ENCODE measurements at places on chromosomes 3 and 15.
A peak's percentile ranks its signal among the peaks of the same experiment; 100 is the strongest.

- DNase-seq = no peak
Observed at GRCh38 chr3:132549890-132550578, 47.0 kb upstream of the ACKR4 start.

DNA sequence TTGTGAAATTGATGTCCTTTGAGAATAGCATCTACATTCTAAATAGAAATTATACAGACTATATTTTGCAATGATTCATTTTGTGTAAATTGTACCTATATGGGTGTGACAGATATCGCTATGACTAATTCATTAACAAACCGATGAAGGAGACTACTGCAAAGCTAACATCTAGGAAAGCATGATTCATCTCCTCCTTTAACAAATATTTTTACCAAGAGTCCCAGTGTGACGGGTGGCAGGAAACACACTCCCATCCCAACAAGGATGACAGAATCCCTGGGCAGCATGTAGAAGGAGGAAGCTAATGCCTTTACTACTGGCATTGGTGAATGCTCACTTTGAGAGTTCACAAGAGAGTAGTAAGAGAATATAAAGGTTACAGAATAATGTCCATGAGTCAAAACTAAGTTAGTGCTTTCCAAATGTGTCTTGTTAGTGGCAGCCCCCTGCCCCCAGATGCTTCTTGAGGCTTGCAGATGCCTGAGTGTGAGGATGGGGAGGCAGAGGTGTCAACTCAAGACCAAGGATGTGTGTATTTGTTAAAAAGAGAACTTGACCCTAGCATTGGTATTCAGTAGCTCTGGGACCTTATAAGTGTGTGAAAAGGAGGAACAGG lies 180.6 kb downstream of the FMN1 start:
- DNase-seq = no peak

GRCh38 chr3:128483657-128484403 lies 9.2 kb downstream of the GATA2 start:
- DNase-seq = no peak

GRCh38 chr3:106130384-106131198 lies 261.8 kb upstream of the CBLB start:
- DNase-seq = no peak

GRCh38 chr15:90609242-90610180 lies 79.8 kb downstream of the CRTC3 start:
- no peak for DNase-seq

GRCh38 chr3:118772547-118773011 lies 262.1 kb downstream of the IGSF11 start:
- no peak for DNase-seq

- no peak for DNase-seq
Observed at GRCh38 chr3:106860182-106860581, 517.1 kb upstream of the CCDC54 start.

DNA sequence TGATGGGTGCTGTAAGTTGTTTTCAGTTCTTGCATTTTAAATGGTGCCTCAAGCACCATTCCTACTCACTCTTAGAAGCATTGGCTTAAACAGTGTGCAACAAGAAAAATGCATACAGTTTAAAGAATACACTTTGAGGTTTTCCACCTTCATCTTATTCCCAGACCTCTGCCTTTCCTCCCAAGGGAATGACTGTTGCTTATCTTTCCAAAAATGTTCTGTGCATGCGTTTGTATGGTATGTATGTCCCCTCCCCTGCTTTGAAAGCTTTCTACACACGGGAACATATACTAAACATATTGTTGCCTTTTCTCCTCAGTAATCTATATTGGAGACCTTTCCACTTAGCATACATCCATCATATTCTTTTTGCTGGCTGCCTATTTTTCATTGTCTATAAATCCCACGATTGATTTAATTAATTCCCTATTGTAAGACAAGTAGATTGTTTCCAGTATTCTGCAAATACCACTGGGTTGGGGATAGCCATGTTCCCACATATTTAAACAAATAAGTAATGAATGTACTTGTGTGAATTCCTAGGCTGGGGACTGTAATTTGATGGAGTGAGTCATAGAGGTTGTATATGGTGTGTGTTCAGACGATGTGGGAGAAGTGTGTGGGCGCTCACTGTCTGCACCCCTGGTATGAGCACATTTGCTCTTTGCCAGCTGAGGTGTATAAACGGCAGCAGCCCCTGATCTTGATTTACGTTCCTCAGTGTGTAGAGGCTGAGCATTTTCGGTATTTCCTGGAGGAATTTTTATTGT lies 5.8 kb downstream of the TRAK1 start:
- no peak for DNase-seq

GRCh38 chr15:99592145-99592791 lies 26.5 kb downstream of the MEF2A start:
- DNase-seq = no peak

GRCh38 chr3:149443545-149443912 lies 31.0 kb upstream of the TM4SF4 start:
- DNase-seq = no peak

- no peak for DNase-seq
Observed at GRCh38 chr3:10994306-10994705, 1.8 kb downstream of the SLC6A1 start.

DNA sequence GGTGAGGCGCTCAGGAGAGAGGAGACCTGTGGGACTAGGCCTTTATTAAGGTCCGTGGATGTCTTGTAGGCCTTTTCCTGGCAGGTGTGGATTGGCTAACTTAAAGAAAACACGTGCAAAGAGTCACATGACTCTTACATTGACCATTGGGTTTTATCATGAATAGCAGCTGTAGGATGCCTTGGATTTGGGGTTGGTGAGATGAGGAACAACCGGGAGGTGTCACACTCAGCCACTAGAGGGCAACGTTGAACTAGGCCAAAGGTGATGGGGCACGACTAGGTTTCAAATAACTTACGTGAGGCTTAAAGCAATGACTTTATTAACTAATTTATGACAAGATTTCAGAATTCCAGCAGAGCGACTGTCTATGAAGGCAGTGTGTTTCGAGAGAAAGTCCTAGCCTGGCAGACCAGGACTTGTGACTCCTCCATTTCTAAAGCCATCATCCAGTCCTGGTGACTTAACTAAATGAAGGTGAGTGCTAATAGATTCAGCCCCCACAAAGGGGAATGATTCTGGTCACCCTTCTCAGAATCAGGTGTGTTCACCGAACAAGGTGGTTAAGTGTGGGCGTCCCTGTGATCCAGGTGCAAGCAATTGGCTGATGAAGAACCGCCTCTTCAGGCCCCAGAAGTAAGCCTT lies 345.6 kb downstream of the MCTP2 start:
- peak; percentile 18 for DNase-seq

DNA sequence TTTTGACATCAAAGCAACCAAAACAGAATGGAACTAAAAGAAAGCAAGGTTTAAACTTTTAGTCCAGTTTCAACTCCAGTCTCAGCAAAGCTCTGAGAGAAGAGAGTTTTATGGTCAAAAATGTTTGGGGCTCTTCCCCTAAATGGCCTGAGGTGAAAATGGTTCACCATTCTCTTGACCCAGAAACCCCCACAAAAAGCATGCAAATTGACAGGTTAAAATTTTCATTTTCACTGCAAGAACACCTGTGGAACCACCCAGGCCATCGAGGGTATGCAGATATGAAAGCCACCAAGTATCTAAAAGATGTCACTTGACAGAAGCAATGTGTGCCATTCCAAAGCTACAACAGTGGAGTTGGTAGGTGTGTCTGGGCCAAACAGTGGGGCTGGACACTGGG lies 195.0 kb downstream of the MAGI1 start:
- DNase-seq = no peak

DNA sequence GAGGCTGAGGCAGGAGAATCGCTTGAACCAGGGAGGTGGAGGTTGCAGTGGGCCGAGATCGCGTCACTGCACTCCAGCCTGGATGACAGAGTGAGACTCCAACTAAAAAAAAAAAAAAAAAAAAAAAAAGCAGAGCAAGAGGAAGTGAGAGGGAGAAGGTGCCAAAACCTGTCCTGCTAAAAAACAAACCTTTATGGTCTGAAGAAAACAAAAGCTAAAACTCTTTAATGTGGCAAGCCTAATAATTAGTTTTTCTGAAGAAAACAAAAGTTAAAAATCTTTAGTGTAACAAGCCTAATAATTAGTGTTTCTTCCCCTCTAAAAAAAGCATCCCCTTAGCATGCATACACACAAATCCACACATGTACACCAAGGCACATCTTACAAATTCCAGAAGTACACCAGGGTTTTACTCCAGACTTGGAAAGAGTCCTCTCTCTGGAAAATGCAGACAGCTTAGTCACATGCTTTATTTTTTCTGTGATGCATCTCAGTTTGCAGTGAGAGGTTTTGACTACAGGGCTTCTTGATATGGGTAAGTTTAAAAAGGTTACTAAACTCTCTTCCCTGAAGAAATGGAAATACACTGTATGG lies 65.9 kb downstream of the HACD2 start:
- DNase-seq = no peak

- DNase-seq = no peak
Observed at GRCh38 chr3:146912241-146913015, 307.3 kb upstream of the PLSCR5 start.

DNA sequence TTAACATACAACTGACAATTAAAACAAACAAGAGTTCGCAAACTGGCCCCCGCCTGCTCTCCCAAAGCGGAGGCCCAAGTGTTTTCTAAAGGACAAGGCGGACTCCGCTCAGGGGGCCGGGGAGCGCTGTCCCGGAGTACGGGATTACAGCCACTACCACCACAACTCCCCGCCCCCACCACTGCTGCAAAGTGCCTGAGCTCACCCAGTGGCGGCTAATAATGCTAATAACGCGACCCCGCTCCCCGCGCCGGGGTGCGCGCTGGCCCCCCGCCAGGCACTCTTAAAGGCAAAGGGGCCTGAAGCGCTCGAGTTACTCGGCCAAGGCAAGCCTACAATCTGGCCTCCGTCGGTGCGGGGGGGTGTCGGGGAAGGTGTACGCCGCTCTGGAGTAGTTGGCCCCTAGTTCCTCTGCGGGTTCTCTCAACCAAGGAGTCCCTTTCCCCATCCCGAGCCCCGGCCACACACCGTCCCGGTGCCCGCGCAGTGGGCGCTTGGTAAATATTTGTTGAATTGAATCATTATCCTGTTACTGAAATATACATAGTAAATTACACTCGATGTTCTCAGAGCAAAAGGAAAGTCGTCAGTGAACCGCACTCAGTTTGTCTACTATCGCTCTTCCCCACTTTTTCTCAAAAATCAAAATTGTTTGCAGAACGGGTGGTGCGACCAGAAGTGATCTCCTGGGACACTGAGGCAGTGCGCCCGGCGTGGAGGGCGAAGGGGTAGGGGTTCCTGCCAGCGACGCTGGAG lies 827 bp downstream of the WNT5A start:
- no peak for DNase-seq

DNA sequence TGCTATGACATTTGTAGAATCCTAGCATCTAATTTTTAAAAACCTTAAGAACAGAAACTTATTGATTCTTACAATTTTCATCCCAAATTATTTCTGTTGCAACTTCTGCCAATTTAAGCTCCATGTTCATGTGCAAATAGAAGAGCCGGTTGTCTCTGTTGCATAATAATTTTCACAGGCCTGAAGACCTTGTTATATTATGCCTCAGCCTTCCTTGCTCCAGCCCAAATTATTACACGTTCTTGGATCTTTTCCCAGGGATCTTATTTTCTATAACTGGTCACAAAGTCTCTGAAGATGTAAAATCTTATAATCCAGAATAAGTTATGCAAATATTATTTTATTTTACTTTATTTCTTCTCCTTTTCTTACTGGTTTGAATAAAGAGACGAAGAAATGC lies 210.7 kb upstream of the DPH6 start:
- DNase-seq = no peak

- DNase-seq = no peak
Observed at GRCh38 chr3:16088496-16088895, 86.0 kb upstream of the GALNT15 start.

DNA sequence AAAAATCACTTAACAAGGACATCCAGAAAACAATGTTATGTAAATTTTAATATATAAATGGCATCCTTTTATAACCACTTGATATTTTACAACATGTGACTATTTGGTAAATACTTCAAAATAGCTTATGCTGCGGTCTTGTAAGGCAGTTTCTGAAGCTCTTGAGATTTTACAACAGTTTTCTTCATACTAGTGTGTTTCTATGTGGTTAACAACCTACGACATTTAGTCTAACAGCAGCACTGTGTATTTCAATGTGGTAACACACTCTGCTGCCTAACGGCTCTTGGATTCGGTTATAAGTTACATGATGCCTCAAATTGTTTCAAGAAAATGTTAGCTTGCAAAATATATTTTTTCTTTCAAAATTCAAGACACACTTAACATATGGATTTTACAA lies 12.9 kb upstream of the MELTF start:
- DNase-seq = no peak

DNA sequence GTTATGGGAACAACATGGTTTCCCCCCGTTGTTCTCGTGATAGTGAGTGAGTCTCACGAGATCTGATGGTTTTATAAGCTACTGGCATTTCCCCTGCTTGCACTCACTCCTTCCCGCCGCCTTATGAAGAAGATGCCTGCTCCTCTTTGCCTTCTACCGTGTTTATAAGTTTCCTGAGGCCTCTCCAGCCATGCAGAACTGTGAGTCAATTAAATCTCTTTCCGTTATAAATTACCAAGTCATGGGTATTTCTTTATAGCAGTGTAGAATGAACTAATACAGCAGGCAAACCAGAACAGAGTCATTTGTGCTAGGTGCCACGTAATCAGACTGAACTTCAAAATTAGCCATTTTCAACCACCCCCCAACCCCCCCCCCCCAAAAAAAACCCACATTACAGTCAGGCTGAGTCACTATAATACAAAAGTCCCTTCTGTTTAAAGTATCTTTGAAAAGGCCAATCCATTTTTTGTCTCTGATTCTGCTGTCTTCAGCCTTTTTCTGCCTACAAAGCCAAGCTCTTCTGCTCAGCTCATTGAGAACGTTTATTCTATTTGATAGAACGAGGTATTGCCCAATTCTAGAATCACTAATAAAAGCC lies 4.1 kb downstream of the OR4F6 start:
- DNase-seq = no peak

DNA sequence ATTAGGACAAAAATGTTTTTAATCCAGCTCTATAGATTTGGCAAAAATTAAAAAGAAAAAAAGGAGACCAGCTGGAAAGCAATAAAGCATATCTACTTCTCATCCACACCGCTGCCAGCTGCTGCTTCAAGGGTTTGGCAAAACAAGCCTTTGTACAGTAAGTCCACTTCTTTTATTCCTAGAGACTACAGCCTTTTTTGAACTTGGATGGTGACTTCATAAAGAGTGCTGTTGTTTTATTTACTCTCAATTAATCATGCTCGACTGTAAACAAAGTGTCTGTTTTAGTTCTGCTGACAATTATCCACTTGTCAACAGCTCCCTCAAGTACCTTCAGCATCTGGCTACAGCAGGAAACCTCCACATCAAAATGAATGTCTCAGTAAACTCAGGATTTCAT lies 12.3 kb upstream of the FOXB1 start:
- no peak for DNase-seq

GRCh38 chr3:15305359-15305844 lies 27.0 kb downstream of the SH3BP5 start:
- DNase-seq = no peak

- no peak for DNase-seq
Observed at GRCh38 chr3:174639406-174639805, 219.7 kb upstream of the NAALADL2 start.

DNA sequence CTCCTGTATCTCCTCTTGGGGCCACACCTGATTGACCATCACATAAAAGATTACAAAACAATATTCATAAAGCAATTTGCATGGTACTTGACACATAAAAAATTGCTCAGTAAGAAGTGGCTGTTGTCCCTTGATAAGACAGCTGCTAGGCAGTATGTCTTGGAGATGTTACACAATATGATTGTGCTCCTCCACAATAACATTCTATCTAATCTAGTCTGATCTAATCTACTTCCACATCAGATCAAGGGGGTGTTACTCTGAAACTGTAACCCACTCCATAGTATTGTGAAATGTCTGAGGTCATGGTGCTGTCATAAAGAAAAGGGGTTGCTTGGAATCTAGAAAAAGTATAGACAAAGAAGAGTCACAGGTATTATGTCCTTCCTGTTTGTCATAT lies 23.4 kb upstream of the AQP9 start:
- no peak for DNase-seq

All from CD4-positive, alpha-beta T cell treated with Interleukin-2 at 100 ng/mL for 4 hours (primary cell).